Activated naive CD4-positive, alpha-beta T cell treated with anti-CD3 and anti-CD28 coated beads, Interleukin-2, amount 50 U/mL, for 16 hours (primary cell): ENCODE measurements at places on chromosomes 11 and 22.

DNA sequence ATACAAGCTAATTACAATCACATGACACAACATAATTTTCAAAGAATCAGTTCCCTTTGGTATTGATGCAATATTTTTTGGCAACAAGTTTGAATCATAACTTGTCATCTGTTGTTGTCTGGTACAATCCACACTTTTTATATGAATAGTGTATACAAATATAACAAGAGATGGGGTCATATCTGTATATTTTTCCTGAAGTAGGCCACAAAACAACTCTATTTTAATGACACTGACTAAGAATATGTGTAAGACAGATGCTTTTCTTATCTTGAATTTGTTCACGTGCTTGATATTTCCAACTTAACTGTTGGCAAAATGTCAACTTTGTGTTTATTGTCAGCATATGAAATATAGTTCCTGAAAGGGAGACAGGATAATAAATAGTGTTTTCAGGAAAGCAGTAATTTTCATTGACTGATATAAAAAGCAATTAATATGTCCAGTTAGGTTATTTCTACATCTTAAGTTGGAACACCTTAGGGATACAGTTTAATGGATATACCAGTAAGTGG is 27.9 kb downstream of the NOX4 start:
- no peak for DNase-seq

DNA sequence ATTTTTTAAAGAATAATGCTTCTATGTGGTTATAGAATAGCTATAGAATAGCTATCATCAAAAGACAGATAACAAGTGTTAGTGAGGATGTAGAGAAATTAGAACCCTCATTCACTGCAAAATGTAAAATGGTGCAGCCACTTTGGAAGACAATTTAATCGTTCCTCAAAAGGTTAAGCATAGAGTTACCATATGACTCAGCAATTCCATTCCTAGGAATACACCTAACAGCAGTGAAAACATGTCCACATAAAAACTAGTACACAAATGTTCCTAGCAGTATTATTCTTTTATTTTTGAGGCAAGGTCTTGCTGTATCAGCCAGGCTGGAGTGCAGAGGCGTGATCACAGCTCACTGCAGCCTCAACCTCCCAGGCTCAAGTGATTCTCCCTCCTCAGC is 34.0 kb downstream of the RTL6 start:
- DNase-seq: no peak

- no peak for DNase-seq
Observed at GRCh38 chr22:35844886-35845285, 127.2 kb downstream of the APOL5 start.

DNA sequence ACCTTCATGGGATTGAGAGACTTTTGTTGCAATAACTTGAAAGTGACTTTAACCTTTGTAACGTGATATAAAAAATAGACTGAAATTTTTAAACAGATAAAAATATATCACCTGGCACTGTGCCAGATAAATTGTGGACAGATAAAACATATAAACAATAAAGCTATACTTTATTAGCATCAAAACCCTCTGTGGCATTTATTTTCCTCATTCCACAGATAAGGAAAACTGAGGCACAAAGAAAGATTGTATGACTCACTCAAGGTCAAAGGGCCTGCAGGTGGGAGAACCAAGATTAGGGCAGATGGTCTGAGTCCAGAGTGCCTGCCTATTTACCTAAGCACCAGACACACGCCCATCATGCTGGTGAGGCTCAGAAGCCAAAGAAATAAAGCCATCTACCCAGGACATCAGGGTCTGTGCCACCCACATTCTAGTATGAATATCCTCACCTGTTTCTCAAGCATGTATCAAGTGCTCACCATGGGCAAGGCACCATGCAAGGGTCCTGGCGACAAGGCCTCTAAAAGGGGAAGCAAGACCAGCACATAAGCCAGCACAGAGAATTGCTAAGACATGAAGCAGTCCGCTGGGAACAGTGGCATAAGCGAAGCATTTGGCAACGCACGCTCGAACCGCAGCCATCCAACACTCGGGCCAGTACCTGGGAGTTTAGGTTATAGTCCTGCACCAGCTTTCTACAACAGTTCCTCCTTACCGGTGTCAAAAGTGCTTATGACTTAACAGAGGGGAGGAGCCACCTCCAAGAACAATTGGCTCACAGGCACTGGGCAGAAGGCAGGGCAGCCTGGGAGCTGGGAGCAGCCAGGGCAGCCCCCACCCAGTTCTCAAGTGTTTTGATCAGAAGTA is 17.6 kb downstream of the MYH9 start:
- no peak for DNase-seq

DNA sequence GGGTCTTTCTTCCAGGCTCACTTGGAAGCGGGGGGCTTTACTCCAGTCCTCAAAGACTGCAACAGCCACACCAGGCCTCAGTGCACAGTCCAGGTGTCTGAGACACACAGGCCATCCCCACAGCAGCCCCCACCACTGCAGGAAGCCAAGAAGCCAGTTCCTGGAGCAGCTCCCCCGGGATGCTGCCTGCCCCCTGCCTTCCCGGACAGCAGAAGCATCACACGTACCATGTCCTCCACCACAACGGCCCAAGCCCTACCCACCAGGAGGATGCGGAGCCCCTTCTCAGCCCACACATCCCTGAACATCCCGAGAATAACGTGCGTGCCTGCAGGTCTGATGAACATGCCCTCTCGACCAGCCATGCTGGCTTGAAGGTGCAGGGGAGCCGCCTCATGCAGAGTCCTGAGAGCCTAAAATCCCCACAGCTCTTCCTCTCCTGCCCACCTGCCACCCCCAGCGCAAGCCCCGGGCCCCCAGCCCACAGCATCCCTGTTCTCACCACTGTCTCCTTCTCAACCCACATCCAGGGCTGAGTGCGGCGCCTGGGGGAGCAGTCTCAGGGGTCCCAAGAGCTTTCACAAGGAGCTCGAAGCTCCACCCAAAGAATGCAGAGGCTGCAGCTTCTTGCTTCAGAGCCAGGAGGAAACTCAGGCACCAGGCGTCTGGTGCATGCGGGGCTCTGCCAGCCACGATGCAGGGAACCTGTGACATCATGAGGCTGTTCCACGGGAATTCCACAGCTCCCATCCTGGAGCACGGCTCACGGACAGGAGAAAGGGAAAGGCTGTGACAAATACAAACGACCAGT is 209.6 kb downstream of the BRD1 start:
- peak; percentile 8 for DNase-seq

- no peak for DNase-seq
Observed at GRCh38 chr22:28911777-28912669, 28.7 kb downstream of the ZNRF3 start.
